ENCODE measurements at places on chromosomes 3 and 15.

GRCh38 chr3:11386465-11387113, 114.4 kb downstream of the ATG7 start:
- no peak for DNase-seq

GRCh38 chr3:111668888-111669488, 73.8 kb upstream of the ZBED2 start:
- no peak for DNase-seq

DNA sequence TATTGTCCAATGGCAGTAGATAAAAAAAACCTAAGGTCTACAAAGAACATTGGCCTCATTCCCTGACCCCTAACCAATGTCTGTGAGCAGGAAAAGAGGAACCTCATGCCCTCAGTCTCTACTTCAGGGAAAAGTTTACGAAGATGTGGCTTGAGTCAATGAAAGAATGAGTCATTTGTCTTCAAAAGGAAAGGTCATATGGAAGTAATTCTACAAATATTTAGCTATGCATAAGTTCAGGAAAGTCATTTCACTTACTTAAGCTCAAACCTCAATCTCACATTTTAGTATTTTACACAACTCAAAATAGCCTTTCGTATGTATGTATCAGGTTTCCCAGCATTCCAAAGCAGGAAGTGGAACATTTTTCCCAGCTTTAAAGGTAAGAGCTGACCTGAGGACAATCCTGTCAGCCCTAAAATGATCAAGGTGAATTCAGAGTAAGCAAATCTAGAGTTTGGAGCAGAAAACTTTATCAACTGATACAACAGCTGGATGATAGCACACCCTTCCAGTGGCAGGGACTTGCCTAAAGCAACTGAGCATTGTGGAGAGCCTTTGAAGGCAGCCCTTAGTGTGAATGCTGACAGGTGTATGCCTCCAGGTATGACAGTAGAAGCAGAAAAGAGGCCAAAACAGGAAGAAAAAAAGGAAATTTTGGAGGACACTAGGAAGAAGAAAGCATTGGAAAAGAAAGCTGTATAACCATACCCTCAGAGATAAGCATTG, 53.9 kb upstream of the ACKR4 start:
- DNase-seq: no peak

DNA sequence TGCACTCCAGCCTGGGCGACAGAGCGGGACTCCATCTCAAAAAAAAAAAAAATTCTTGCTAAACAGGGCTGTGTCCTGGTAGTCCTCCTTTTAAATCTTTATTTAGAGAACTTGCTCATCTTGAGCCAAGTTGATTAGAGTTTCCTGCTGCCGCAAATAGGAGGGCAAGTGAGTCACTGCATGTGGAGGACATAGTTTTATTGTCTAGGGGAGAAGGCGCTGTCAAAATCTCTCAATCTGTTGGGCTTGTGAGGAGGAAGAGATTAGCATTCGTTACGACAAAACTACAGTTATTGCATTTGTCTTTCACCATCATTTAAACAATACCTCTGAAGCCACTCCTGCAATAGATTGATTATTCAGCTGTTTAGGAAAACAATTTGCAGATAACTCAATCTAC, 11.5 kb downstream of the MUC4 start:
- no peak for DNase-seq

- DNase-seq: no peak
Measured at GRCh38 chr3:66486202-66486601, 14.6 kb downstream of the LRIG1 start.

DNA sequence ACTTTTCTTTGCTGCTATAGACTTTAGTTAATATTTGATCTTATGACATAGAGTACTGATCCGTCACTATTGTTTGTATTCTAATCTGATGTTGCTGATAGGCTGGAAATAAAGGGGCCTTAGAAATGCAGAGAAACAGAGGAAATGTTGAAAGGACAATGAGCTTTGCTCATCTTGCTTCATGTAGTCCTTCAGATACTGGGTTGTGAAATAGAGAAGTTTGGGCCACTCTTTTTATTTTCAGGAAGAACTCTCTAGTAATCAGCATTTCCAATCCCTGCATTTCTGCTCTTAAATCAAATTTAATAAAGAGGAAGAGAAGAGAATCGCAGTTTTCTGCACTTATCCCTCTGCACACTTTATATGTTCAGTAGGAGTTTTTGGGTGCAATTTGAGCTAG, 192.8 kb upstream of the THBS1 start:
- DNase-seq: no peak

DNA sequence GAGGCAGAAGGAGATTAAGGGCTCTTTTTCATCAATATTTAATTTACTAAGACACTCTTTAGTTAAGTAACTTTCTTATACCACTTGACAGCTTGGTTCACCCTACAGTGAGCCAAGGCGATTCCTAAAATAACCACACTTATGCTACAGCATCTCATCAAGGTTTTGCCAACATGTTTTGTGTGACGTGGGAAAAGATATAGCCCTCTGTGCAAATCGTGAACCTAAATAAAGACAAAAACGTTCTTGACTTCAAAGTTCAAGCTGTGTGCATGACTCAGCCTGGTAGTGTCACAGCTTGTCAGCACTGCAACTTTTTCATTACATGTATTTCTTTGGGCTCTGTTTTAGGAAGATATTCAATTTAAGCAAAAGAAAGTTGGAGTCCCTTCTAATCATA, 297.0 kb upstream of the EPHA3 start:
- DNase-seq: no peak

GRCh38 chr3:52195823-52196331, 2.1 kb upstream of the ALAS1 start:
- no peak for DNase-seq

DNA sequence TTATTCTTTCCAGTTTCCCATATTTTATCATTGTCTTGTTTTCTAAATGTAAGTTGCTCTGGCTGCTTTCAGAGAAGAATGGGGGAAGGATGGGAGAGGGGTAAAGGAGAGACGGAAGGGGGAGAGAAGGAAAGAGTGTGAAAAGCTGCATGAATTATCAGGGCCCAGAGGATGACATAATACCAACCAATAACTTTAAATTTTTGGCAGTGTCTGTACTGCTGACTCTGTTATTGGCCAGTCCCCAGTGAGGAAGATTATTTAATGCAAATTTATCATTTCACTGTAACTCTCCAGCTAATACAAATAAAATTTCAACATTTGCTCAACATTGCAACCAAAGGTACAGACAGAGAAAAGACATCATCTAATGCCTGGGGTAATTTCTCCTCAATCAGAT, 551.7 kb upstream of the CFAP20DC start:
- no peak for DNase-seq

- DNase-seq: no peak
Measured at GRCh38 chr3:75737831-75738493, 47.4 kb downstream of the ZNF717 start.

DNA sequence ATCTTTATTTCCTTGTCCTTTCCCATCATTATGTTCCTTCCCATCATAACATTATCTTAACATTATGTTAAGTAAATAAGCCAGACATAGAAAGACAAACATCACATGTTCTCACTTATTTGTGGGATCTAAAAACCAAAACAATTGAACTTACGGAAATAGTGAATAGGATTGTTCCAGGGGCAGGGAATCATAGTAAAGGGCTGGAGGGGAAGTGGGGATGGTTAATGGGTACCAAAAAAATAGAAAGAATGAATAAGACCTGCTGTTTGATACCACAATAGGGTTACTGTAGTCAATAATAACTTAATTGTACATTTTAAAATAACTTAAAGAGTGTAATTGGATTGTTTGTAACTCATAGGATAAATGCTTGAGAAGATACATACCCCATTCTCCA, 36.7 kb upstream of the MBNL1 start:
- DNase-seq: no peak

DNA sequence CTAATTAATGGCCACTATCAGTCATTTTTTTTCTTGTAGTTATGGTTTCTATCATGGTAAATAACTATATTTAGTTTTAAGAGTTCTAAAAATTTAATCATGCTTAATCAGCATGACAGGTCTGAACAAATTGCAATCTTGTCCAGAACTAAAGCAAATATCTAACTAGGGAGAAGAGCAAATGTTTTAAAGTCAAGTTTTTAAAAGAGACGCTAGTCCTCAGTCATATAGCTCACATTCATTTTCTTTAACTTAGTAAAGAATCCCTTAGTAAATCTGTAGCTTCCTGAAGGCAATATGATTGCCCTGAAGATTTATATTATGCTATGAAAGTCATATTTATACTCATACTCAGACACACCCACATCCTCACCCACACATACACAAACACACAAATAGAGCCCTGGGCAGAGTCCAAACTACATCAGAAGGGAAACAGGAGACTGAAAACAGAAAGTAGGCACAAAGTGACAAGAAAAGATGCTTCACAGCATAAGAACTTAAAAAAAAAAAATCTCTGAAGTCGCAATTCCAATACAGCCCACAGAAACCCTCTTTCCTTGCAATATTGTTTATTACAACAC, 1149.1 kb downstream of the SI start:
- DNase-seq: no peak

- DNase-seq: no peak
Measured at GRCh38 chr15:100098705-100099104, 243.1 kb downstream of the ADAMTS17 start.

DNA sequence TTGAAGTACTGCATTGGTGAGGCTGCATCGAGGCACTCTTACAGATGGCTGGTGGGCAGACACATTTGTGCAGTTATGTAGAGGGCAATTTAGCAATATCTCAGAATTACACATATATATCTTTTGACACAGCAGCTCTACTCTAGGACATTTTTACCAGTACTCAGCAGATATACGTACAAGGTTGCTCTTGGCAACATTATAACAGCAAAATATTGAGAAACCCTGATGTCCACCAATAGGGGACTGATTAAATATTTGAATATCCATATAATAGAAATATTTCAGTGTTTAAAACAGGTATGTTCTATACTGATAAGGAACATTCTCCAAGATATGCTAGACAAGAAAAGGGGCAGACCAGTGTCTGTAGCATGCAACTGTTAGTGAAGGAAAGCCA, 7.9 kb upstream of the FBXO22 start:
- DNase-seq: no peak

GRCh38 chr15:92077353-92078085, 224.0 kb downstream of the SLCO3A1 start:
- peak; percentile 23 for DNase-seq

- no peak for DNase-seq
Measured at GRCh38 chr15:92602267-92602593, 53.3 kb downstream of the FAM174B start.

- DNase-seq: no peak
Measured at GRCh38 chr3:20852712-20853111, 666.7 kb upstream of the SGO1 start.

- peak; percentile 40 for DNase-seq
Measured at GRCh38 chr3:195907934-195908693, at the start of gene TNK2. Gene TNK2 (minus strand): TSS chr3:195908551. CDS start chr3:195888588, 19,963 bp downstream.

DNA sequence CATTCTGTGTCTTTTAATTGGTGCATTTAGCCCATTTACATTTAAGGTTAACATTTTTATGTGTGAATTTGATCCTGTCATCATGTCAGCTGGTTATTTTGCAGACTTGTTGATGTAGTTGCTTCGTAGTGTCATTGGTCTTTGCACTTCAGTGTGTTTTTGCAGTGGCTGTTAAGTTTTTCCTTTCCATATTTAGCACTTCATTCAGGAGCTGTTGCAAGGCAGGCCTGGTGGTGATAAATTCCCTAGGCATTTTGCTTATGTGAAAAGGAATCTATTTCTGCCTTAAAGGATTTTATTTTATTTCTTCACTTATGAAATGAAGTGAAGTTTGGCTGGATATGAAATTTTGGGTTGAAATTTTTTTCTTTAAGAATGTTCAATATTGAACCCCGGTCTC, 70.2 kb upstream of the CD96 start:
- DNase-seq: no peak

DNA sequence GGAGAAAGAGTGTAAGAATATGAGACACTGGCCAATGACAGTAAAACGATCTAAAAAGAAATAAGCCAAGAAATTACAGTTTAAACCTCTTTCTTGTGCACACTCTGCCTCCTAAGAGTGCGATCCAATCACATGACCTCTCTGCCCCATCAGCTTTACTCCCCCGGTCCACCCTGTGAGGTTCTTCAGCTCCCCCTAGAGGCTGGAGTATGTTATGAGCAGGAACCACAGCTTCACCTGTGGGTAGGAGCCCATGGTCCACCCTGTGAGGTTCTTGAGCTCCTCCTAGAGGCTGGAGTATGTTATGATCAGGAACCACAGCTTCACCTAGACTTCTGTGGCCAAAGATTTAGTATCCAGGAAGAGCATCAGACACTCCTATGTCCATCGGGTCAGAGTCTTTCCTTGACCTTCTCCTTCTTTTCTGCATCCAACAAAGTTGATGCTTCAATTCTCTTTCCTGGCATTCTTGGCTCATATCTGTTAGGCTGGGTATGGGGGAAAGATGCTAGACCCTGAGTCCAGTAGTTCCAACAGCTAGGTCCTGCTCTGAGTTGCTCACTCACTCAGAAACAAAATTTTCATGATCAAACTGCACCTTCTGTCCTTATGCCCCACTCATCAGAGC, 164.0 kb downstream of the MINAR1 start:
- DNase-seq: no peak
